ENCODE measurements at places on chromosomes 5 and 9.

DNA sequence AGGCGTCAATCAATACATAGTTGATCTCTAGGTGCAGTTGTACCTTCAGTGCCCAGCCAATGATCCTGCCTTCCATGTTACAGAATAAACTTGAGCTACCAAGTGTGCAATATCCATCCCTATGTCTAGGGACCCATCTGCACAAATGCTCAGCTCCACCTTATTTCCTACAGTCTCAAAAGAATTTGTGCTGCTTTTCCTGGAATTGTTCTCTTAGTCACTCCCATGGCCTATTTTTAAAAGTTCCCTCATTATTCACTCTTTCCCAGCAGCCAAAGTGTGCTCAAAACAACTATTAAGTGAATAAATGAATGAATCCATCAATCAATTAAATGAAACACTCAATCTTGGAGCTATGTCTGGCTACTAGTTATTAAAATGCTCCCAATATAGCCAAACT lies 14.7 kb downstream of the LIX1 start:
- DNase-seq: no peak

DNA sequence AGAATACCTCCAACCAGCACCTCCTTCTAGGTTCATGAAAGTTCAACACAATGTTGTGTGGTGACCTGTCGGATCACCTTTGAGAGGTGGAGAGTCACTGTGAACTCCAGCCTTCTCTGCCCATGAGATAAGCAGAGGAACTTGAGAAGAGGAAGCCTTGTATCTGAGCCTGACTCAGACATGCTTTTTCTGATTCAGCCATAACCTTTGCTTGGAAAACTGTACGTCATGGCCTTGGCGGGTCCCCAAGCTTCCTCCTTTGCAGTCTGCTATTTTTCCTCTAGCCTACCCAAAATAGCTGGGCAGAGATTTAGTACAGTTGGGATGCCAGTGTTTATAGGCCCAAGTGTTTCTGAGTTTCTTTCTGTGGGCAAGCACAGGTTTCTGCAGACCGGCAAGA lies 274.7 kb downstream of the CETN3 start:
- DNase-seq: no peak

- DNase-seq: no peak
Measured at GRCh38 chr5:163759000-163759704, 253.7 kb downstream of the MAT2B start.

GRCh38 chr5:90131383-90132133 lies 278.0 kb downstream of the CETN3 start:
- DNase-seq: no peak

DNA sequence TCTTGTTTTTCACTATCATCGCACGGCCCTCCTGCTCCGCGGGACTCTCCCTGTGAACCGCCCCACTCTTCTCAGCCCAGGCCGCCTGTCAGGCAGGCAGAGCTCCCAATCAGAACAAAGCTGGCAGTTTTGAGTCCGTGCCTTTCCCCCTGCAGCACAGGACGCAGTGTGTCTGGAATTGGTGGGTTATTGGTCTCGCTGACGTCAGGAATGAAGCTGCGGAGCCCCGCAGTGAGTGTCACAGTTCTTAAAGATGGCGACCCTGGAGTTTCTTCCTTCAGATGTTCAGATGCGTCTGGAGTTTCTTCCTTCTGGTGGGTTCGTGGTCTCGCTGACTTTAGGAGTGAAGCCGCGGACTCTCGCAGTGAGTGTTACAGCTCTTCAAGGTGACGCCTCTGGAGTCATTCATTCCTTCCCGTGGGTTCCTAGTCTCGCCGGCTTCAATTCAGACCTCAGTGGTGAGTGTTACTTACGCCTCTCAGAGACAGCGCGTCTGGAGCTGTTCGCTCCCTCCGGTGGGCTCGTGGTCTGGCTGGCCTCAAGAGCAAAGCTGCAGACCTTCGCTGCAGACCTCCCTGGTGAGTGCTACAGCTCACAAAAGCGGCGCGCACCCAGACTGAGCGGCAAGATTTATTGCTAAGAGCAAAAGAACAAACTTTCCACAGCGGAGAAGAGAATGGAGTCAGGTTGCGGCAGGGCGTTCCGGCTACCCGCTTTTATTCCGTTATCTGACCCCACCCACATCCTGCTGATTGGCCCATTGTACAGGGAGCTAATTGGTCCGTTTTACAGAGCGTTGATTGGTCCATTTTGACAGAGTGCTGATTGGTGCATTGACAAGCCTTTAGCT lies 7.4 kb downstream of the ZDHHC11B start:
- no peak for DNase-seq

DNA sequence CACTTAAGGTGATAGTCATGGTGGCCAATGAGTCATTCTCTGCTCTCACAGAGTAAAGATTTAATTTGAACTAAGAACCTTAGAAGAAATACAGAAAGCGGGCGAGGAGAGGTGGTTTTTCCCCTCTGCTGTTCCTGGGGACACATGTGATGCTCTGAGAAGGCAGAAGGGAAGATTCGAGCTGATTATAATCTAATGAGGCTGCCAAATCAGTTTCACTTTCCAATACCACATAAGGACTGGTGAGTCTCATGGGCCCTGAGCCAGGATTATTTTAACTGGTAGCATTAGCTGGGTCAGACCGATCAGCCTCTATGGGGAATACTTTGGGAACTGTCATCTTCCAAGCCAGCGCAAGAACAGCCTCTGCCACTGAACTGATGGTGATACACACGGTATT lies 116.5 kb downstream of the SLC1A3 start:
- DNase-seq: peak; percentile 18

DNA sequence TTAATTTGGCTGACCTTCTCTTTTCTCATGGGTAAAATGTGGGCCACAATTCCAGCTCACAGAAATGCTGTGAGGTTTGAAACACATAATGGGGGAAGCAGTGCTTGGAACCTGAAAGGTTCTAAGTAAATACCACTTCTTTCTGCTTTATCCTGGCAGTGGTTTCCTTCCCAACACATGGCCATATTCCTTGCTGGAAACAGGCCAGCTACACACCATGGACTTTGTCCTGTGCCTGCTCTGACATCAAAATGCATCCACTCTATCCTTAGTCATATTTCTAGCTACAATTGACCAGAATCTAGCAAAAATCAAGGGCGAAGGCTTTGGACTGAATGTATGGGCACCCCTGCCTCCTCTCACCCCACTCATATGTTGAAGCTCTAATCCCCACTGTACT lies 93.1 kb upstream of the TRPC7 start:
- no peak for DNase-seq

DNA sequence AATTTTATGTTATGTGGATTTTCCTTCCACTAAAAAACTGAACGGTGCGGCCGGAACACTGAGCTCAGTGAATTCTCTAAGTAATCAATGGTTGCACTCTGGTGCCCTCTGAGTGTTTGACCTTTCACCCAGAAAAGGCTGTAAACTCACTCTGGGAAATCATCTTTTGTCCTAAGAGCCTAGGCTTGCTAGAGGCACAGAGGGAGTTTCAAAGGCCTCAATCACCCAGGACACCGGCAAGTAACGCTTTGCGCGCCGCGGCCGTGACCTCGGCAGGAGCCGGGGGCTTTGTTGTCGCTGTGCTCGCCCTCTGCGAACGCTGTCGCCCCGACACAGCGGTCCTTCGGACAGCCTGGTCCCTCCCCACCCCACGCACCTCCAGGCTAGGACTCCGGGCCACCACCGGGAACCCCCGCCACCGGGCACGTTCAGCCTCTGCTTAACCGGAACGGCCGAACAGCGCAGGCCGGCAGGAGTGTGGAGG lies 703 bp downstream of the ISCA1 start:
- no peak for DNase-seq

GRCh38 chr5:122153230-122153629 lies 23.9 kb downstream of the ZNF474 start:
- DNase-seq: no peak

- no peak for DNase-seq
Measured at GRCh38 chr5:28077291-28078240, 1039.2 kb upstream of the CDH9 start.

DNA sequence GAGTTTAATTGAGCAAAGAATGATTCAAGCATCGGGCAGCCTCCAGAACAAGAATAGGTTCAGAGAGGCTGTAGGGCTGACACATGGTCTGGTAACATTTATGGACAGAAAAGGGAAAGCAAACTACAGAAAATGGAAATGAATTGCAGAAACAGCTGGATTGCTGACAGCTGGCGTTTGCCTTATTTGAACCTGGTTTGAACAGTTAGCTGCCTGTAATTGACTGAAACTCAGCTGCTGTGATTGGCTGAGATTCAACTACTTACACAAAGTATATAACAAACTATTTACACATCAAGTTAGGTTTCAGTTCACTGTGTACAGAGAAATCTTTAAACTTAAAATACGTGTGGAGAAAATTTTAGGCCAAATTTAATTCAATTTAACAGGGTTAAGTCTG lies 441.7 kb downstream of the PRELID2 start:
- DNase-seq: no peak

DNA sequence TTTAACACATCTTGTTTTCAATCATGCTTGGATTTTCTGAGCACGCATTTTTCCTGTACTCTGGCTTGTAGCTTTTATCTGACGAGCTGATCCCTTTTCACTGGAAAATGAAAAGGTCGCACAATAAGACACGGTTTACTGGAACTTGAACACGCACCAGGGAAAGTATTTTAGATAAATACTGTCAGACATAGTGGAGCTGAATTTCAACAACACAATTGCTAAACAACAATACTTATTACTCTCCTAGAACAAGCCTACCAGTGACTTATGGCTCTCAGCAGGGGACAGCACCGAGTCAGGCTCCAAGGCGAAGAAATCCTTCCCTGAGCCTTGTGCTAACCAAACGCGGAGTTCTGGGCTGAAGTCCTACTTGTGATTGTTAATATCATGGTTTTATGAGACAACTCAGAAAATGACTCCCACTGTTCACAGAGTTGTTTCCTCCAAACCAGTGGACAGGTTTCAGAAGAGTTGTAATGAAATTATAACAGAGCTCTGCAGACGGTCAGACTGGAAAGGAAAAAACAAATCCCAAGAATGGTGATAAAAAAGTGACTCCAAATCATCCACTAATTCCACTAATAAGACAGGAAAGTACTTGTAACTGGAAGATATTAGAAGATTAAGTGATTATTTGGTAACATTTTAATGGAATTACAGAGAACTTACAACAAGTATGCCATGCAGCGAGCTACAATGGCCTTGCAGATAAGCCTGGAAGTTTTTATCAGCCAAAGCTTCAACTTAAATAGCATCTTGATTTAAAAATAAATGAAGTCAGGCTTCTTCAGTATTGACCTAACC lies 359.6 kb downstream of the EBF1 start:
- peak; percentile 48 for DNase-seq

DNA sequence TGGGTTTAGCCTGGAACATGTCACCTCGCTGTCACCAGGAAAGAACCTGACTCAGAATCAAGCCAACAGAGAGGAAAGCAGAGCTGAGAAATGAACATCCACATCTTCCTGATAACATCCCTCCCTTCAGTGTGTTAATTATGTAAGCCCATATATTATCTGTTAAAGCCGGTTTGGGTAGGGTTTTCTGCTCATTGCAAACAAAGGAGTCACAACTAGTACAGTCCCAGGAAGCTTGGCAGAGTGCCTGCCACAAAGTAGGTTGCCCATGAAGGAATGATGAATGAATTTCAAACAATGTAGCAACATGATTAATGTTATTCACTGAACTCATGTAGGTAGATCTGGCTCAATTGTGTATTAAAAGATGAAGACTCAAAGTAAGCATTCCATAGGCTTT lies 10.4 kb upstream of the PPARGC1B start:
- no peak for DNase-seq

DNA sequence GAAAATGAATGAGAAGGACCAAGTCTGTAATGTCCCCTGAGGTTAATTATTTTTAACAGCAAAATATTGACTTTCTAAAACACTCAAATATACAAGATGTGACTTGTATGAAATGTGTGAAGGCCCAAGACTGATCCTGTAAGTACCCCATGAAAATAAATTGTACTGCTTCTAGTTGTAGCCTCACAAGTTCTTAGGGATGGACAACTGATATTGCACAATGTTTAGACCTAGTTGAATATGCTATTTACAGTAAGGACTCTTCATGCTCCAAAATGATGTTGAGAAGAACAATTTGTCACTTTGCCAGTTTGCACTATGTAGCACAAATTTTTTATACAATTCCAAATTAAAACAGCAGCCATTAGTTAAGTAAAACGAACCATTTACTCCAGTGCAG lies 139.7 kb upstream of the GDNF start:
- no peak for DNase-seq

GRCh38 chr5:6398570-6399230 lies 20.4 kb upstream of the MED10 start:
- no peak for DNase-seq

DNA sequence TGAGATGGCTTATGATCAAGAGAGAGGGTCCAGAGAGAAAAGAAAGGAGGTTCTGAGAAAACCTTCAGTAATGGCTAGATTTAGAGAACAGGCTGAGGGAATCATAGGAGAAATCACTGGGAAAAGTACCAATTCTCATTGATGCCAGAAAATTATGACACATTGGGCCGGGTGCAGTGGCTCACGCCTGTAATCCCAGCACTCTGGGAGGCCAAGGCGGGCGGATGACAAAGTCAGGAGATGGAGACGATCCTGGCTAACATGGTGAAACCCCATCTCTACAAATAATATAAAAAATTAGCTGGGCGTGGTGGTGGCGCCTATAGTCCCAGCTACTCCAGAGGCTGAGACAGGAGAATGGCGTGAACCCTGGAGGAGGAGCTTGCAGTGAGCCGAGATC lies 29.5 kb upstream of the PLIN2 start:
- DNase-seq: no peak

DNA sequence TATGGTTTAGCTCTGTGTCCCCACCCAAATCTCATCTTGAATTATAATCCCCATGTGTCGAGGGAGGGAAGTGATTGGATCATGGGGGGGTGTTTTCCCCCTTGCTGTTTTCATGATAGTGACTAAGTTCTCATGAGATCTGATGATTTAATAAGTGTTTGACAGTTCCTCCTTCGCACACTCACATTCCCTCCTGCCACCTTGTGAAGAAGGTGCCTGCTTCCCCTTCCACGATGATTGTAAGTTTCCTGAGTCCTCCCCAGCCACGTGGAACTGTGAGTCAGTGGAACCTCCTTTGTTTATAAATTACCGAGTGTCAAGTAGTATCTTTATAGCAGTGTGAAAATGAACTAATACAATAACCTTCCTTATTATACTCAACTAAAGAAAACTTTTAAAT lies 24.3 kb upstream of the TEX10 start:
- no peak for DNase-seq

- DNase-seq: no peak
Measured at GRCh38 chr5:164747371-164747770, 1242.0 kb downstream of the MAT2B start.

DNA sequence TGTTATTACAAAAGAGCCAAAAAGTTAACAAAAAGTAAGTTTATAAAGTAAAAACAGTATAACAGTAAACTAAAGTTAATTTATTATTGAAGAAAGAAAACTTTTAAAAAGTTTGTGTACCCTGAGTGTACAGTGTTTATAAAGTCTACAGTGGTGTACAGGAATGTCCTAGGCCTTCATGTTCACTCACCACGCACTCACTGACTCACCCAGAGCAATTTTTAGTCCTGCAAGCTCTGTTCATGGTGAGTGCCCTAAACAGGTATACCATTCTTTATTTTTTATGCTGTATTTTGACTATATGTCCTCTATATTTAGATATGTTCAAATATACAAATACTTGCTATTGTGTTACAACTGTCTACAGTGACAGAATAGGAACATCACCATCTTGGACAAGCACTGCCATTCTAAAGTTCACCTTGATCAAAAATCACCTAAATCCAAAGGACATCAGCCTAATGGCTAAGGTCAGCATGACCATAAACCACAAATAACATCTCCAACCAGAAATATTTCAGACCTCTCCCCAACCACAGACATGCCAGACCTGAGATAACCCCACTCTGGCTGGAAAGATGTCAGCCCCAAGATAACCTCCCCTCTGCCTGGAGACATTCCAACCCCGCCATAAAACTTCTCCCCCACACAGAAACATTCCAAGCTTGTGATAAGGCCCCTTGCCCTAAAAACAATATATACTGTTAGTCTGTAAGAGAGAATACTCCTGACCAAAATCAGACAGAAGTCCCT lies 56.1 kb downstream of the AGXT2 start:
- no peak for DNase-seq

All from WERI-Rb-1 (cell line).